Thyroid gland (tissue), 4 donors: ENCODE measurements at places on chromosomes 13 and 19. TPM values are rescaled to one million over a fixed set of nuclear protein-coding genes. Genes with fewer than 3 reads are reported as not detected.

CCDC169 gene
- total RNA-seq: 3.6 TPM

CBY2 gene
- total RNA-seq: 0.27 TPM

HMGB1 gene
- total RNA-seq: 335 TPM

PINLYP gene
- 19.3 TPM for total RNA-seq

C13orf42 gene
- not detected for total RNA-seq

IER2 gene
- 68.0 TPM for total RNA-seq

RAB3A gene
- 0.40 TPM for total RNA-seq

CEACAM8 gene
- not detected for total RNA-seq

DBP gene
- 24.8 TPM for total RNA-seq

JUND gene
- total RNA-seq: 394 TPM

LSM7 gene
- 48.5 TPM for total RNA-seq

KIR2DL3 gene
- not detected for total RNA-seq

TTC9B gene
- total RNA-seq: not detected

LILRA6 gene
- not detected for total RNA-seq

ANKRD27 gene
- total RNA-seq: 64.8 TPM

SYCN gene
- total RNA-seq: not detected

SNRPD2 gene
- 279 TPM for total RNA-seq

NLRP5 gene
- not detected for total RNA-seq

APC2 gene
- not detected for total RNA-seq

SF3A2 gene
- 39.8 TPM for total RNA-seq

KASH5 gene
- 1.3 TPM for total RNA-seq

WASF3 gene
- 47.6 TPM for total RNA-seq

ATP4A gene
- 0.33 TPM for total RNA-seq

RYR1 gene
- total RNA-seq: 1.6 TPM

ZNF729 gene
- total RNA-seq: not detected

SHISA2 gene
- total RNA-seq: 67.0 TPM

OBI1 gene
- total RNA-seq: 17.3 TPM

C19orf44 gene
- 8.6 TPM for total RNA-seq

PROZ gene
- not detected for total RNA-seq

SIGLEC11 gene
- 1.7 TPM for total RNA-seq

MEIS3 gene
- total RNA-seq: 6.0 TPM

ZIC5 gene
- not detected for total RNA-seq

PCDH20 gene
- 0.11 TPM for total RNA-seq

CYP4F12 gene
- 4.6 TPM for total RNA-seq

KLF1 gene
- not detected for total RNA-seq

CABP5 gene
- total RNA-seq: not detected

KLK11 gene
- total RNA-seq: 0.40 TPM

MAST1 gene
- total RNA-seq: 0.56 TPM

C19orf38 gene
- not detected for total RNA-seq

ZNF805 gene
- total RNA-seq: 16.3 TPM

C1QTNF9B gene
- not detected for total RNA-seq

KLK5 gene
- total RNA-seq: not detected

PROSER1 gene
- 22.7 TPM for total RNA-seq

CYP2A6 gene
- total RNA-seq: not detected

PRTN3 gene
- not detected for total RNA-seq

LILRB4 gene
- 4.0 TPM for total RNA-seq

SLC7A1 gene
- total RNA-seq: 12.9 TPM

CSNK1G2 gene
- 64.0 TPM for total RNA-seq

JUNB gene
- total RNA-seq: 285 TPM

SLC8A2 gene
- 0.29 TPM for total RNA-seq

TEX101 gene
- not detected for total RNA-seq

ZNF414 gene
- total RNA-seq: 25.1 TPM

PLPP2 gene
- total RNA-seq: 27.3 TPM

URAD gene
- not detected for total RNA-seq

LILRA1 gene
- not detected for total RNA-seq

MAMSTR gene
- total RNA-seq: 0.29 TPM
